Activated T-cell treated with anti-CD3 and anti-CD28 coated beads, Interleukin-2, amount 50 U/mL, for 24 hours (primary cell): ENCODE measurements at places on chromosomes 1 and 21.

DNA sequence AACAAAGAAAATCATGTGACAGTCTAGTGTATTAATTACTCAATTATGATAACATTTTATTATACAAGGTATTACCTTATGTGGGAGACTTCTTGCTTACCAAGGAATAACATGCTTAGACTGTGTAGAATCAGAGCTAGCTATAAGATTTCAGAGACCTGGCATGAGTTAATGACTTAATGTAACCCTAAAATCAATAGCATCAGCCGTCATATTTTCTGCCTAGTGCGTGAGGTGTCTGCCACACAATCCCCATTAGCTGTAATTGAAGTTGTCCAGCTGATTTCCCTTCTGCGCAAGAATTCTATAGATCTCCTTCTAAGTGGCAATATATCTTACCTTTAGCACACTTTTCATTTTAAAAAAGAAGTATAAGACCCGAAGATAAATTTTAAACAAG is 28.8 kb downstream of the CHODL start:
- DNase-seq: no peak

DNA sequence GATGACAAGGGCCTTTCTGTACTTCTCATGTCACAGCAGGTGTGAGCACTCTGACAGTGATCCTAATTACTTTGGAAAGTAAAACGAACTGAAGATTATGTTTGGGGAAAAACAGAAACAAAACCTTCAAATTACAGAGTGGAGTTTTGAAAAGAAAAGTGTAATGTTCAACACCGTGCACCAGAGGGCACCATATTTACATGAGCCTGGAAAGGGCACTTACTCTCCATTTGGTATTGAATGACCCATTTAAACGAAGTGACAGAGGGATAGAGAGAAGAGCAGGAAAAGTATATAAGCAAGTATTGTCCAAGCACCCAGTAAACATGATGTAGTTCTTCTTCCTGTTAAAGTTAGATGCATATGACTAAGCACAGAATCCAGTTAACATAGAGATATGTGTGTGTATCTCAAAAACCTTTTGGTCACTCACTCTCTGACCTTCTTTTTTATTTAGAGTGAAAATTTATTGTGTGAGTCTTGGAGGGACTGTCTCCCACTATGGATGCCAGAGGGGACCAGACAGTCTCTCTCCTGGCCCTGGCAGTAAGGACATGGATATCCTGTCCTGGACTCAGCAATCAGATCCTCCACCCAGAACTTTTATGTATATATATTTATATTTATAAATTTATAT is 3.8 kb upstream of the RGSL1 start:
- DNase-seq: no peak

DNA sequence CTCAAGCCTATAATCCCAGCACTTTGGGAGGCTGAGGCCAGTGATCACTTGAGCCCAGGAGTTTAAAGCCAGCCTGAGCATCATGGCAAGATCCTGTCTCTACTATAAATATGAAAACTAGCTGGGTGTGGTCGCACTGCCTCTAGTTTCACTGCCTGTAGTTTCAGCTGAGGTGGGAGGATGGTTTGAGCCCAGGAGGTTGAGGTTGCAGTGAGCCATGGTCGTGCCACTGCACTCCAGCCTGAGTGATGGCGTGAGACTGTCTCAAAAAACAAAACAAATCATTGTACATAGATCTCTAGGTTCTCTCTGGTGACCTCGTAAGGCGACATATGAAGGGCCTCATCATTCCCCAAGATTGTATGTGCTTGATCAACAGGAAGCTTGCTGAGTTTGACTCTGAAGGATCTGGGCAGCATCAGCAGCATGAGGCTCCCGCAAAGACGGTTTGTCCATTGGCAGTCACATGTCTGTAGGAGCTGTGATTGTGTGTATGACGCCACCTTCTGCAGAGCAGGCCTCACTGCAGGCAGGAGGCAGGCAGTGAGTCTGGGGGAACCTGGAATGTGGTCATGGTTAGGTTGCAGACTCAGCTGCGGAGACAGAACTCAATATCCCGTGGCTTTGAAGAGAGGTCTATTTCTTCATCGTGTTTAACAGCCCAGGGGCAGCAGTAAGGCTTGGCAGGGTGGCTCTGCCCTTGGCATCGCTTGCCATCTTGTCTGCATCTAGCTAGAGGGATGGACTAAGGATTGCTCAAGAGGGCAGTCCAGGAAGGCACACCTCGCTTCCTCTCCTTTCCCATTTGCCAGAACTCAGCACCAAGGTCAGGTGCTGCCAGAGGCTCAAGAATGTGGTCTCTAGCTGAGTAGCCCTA is 14.0 kb downstream of the ATP5PO start:
- no peak for DNase-seq

- DNase-seq: no peak
These were observed 69.2 kb downstream of the LMX1A start for GRCh38 chr1:165287329-165287728.

GRCh38 chr1:195973311-195973904 is 634.8 kb downstream of the KCNT2 start:
- no peak for DNase-seq

- no peak for DNase-seq
These were observed 71.7 kb downstream of the NRIP1 start for GRCh38 chr21:14993115-14993514.

DNA sequence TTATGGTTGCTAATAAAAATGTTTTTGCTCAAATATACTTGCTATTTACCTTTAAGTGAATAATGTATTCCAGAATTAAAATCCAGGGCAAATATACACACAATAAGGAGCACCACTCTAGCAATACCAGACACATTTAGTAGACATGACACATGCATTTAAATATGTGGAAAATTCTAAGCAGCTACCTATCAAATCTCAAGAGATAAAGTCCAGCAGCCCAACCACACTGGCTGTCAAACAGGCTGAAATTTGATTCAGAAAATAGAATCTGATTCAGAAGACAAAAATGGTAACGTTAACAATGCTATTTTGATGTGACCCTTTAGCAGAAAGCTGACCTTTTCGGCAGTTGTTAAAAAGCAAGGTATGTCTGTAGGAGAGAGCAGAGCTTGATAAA is 42.3 kb downstream of the PLEKHO1 start:
- no peak for DNase-seq

DNA sequence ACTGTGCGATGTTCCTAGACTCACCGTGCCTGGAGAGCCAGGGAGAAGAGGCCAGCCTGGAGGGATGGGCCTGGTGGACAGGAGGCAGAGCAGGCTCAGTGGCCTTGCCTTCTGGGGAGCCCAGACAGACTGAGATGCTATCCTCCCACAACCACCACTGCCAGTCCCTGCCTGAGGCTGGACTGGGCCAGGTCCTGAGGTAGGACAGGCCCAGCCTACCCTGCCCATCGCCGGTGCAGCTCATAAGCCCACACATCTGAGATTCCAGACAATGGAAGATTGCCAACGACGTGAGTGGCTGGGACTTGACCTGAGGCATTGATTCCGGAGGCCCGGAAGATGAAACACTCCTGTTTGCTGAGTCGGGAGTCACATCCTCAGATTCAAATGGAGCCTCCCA is 5.8 kb downstream of the CLEC20A start:
- no peak for DNase-seq

- DNase-seq: no peak
These were observed 135.1 kb downstream of the AK5 start for GRCh38 chr1:77416692-77417450.

- DNase-seq: no peak
These were observed 120.2 kb downstream of the PIK3R3 start for GRCh38 chr1:46012236-46012635.

- no peak for DNase-seq
These were observed 234.4 kb upstream of the CHRM3 start for GRCh38 chr1:239151937-239152336.

DNA sequence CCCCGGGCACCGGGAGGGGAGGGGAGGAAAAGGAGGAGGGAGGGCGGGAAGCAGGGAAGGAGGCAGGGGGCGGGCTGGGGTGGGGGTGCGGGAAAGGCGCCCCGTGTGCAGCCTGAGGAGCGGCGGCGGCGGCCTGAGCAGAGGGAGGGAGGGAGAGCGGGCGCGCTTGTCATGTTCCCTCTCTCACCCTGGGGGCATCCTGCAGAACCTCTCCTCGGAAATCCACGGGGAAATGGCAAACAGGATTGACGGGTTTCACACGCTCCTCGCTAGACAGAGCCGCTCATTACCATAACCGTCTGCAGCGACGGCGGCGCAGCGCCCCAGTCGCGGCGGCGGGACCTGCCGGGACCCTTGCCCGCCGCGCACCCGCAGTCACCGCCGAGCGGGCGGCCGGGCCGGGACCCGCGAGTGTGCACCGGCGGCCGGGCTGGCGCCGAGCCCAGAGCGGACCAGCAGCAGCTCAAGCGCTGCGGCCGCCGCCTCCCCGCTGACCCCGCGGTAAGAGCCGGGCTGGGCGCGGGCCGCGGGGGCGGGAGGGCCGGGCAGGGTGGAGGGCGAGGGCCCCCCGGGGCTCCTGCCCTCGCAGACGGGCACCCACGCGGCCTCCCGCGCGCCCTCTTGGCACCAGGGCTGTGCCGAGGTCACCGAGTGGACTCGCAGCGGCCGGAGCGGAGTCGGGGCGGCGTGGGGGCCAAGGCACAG is at the start of gene SERTAD4:
TSS of gene SERTAD4 (plus strand) at position 286 of the 705 bp plus-strand sequence. CDS start 5,165 bp downstream, outside the sequence.
- DNase-seq: no peak

GRCh38 chr1:219120624-219121544 is 52.8 kb upstream of the LYPLAL1 start:
- no peak for DNase-seq

DNA sequence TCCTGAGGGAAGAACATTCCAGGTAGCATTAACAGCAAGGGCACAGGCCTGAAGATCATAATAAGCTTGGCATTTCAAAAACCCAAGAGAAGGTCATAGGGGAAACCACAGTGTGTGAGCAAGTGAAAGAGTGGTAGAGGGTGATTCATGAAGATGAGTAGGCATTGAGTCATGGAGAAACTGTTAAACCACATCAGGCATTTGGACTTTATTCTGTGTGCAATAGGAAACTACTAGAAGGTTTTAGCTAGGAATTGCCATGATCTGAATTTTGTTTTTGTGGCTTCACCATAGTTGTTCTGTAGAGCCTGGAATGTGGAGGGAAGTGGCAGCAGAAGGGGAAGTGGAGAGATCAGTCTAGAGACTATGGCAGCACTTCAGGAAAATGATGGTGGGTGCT is 359.0 kb upstream of the PTBP2 start:
- DNase-seq: no peak

GRCh38 chr1:17248781-17249180 is at the start of gene PADI3:
Gene PADI3 (plus strand): TSS chr1:17249098. CDS start chr1:17249138, 40 bp downstream.
- no peak for DNase-seq

DNA sequence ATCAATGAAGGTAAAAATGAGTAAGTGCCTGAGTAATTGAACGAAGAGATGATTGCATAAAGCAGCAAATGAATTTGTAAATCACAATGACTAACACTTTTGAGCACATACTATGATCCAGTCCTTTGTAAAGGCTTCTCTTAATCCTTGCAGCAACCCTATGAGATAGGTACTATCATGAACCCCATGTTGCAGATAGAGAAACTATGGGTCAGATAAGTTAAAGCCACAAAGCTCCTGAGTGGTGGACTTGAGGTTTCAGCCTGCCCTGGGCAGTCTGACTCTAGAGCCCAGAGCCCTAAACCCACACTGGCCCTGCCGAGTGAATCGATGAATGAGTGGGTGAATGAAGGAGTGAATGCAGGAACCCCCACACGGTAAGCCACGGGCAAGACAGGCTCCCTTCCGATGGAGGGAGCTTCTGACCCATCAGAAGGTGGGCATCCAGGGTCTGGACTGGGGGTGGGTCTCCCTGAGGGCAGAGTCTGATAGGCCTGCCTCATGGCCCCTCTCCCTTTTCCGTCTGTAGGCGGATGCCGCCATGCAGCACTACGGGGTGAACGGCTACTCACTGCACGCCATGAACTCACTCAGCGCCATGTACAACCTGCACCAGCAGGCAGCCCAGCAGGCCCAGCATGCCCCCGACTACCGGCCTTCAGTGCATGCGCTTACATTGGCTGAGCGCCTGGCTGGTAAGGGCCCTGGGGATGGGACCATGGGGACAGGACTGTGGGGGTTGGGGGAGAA is 17.0 kb downstream of the DMBX1 start:
- no peak for DNase-seq

GRCh38 chr1:96498744-96499340 is 222.7 kb upstream of the PTBP2 start:
- no peak for DNase-seq

DNA sequence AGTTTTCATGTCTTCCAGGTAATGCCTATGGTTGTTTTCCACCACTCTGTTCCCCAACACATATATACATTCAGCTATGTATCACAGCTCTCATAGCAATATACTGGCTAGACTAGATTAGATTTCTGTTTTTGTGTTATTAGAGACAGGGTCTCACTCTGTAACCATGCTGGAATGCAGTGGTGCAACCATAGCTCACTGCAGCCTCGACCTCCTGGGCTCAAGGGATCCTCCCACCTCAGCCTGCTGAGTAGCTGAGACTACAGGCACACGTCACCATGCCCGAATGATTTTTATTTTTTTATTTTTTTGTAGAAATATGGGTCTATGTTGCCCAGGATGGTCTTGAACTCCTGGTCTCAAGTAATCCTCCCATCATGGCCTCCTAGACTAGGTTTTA is 37.7 kb downstream of the SYNJ1 start:
- no peak for DNase-seq

GRCh38 chr1:221078260-221078965 is 199.2 kb downstream of the HLX start:
- DNase-seq: no peak

DNA sequence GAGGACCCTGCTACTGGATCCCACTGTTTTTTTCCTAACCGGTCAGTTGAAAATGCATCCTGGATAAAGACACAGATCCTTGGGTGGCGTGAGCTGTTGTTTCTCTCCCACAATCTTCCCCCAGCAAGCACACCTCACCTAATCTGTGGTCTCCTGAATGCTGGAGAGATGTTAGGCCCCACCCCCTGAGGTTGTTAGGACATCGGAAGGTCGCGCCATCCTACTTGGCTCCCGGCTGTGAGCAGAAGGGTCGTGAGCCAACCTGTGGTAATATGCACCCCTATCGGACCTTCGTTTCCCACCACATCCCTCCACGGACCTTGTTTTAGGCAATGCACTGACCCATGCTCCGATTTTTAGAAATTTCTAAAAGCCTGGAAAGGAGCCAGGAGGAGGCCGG is 89.9 kb upstream of the IPO9 start:
- DNase-seq: no peak

- no peak for DNase-seq
These were observed 1.7 kb downstream of the TOR3A start for GRCh38 chr1:179083533-179083932.

GRCh38 chr1:77543822-77544448 is 138.5 kb downstream of the ZZZ3 start:
- no peak for DNase-seq

DNA sequence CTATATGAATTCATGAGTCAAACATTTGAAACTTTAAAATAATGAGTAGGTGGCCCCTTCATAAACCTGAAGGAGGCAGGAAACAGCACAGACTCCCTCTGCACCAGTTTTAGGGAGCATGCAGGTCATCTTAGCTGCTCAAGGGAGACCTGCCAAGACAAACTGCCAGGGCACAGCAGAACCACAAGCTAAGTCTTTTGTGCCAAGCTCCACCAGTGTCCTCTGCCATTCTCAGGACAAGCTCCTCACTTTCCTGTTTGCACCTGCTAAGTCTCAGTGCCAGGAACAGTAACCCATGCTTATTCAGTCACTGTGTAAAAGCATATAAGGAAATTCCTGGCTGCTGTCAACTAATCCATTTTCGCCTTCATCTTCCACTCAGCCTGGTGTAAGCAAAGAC is 368.9 kb downstream of the SEC16B start:
- no peak for DNase-seq
